ENCODE measurements at places on chromosomes 3 and 15.
A peak's percentile ranks its signal among the peaks of the same experiment; 100 is the strongest.

DNA sequence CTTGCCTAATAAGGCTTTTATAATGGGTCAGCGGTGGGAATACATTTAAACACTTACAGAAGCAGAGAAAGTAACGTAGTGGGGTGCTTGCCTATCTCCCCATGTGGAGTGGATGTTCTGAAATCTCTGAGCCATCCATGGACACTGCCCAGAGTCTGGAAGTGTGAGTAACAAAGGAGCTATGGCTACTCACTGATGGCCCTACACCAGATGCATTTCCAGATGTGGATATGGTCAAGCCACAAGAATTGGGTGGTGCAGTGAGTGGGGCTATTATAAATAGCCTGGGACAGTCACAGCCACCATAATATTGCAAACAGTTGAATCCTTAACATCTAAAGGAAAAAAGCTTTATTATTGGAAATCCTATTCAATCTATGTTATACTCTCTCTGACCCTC, 96.6 kb downstream of the CGNL1 start:
- no peak for DNase-seq

- DNase-seq: no peak
Observed at GRCh38 chr15:63238171-63238570, 39.2 kb upstream of the APH1B start.

DNA sequence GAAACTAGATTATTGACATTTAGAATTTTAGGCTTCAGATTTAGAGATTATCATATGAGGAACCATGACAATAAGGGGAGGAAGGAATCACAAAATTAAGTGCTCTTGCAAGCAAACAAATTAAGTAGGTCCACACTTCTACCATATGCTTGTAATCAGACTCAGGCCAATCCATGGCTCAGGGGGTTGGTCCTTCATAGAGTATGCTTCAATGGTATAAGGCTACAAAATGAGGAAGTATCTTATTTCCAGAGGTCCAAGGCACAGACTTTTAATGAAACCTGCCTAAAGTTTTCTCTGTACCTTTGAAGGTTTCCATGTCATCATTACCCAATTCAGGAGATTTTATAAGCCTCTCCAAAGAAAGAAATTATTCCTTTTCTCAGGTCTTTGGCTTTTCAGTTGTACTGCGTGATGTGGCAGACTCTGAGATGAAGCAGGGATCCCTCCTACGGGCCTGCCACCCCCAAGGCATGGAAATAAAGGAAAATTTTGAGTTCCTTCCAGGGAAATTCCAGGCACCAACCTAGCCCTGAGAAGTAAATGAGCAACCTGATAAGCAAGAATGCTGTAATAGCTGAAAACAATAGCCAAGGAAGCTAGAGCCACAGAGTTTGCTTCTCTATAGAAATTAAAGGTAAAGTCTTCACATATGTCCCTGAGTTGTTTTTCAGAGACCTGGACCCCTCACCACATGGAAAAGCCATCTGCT, 36.3 kb downstream of the SERPINI2 start:
- DNase-seq: no peak

GRCh38 chr15:78950902-78951840, 6.3 kb upstream of the CTSH start:
- no peak for DNase-seq

GRCh38 chr3:177960014-177960413, 576.2 kb upstream of the KCNMB2 start:
- DNase-seq: no peak

GRCh38 chr3:95134693-95135413, 1072.0 kb downstream of the NSUN3 start:
- peak; percentile 1 for DNase-seq

DNA sequence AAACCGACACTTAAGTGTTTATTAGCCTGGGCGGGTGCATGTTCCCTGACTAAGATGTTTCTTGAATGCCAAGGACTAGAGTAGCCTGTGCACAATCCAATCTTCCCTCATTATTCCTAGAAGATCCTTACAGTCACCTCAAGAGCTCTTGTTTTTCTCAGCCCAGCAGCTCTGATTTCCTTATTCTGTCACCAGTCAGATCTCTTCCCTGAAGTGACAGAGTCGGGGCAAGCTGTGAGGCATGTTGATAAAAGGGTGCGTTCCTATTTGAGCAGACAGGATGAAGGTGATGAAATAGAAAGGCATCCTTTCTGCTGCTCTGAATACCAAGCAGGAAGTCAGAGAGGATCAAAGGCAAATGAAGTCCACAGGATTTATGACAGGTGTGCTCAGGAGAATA, 125.6 kb upstream of the MCTP2 start:
- DNase-seq: no peak

- no peak for DNase-seq
Observed at GRCh38 chr3:126543457-126544061, 15.2 kb downstream of the C3orf22 start.

GRCh38 chr15:76861815-76862397, 43.2 kb downstream of the SCAPER start:
- DNase-seq: no peak

- DNase-seq: peak; percentile 46
Observed at GRCh38 chr3:111151438-111151837, 79.8 kb downstream of the NECTIN3 start.

- no peak for DNase-seq
Observed at GRCh38 chr15:69475769-69476358, 23.2 kb downstream of the RPLP1 start.

- no peak for DNase-seq
Observed at GRCh38 chr3:88617283-88617682, 467.5 kb downstream of the C3orf38 start.

DNA sequence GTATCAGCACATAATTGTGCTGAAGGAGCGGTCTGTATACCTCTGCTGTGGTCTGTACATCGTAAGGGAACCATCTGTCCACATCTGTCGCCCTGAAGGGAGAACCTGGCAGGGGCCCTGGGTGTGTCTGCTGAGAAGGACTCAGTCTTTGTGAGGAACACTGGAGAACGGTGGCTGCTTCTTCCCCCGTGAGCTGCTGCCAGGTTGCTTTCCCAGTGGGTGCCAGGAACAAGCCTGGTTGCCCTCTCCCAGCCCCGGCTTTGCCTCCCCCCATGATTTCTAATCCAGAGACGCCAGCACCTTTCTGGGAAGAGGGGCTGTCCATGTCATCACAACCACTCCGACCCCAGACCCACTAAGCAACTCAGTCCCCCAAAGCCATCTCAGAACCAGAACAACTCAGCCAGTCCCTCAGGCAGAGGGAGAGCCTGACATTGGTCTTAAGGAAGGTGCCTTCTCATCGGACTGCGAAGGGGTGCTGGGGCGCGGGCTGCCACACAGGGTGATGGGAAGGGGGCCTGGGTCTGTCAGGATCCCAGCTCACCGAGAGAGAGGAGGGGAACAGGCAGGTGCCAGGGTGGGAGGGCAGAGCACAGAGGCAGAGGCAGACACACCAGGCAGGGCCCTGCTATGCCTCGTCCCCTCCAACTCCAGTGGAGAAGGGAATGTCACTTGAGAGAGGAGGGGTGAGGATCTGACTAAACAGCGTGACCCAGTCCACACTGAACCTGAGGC, 8.5 kb downstream of the TNK2 start:
- DNase-seq: no peak

DNA sequence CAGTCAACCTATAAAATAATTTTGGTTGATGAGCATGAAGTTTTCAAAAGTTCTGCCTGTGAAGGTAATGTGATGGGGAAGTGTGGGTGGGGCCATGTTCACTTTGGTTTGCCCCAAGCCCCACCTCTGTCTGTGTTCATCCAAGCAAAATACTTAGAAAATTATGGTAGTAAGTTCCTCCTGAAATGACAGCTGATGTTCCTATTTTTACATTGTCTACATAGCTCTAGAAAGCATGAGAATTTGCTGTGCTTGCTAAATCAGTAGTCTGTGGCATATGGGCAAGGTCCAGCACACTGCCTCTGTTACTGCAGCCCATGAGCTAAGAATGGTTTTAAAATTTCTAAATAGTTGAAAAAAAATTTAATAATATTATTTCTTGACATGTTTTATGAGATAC, 21.9 kb upstream of the CP start:
- DNase-seq: no peak

- DNase-seq: no peak
Observed at GRCh38 chr3:12901623-12902045, 60.3 kb upstream of the RPL32 start.

GRCh38 chr3:184525337-184526087, 36.1 kb upstream of the EPHB3 start:
- DNase-seq: no peak

- DNase-seq: no peak
Observed at GRCh38 chr3:186998937-186999368, 68.6 kb downstream of the ST6GAL1 start.

- DNase-seq: no peak
Observed at GRCh38 chr3:157816896-157817295, 289.3 kb downstream of the SHOX2 start.

DNA sequence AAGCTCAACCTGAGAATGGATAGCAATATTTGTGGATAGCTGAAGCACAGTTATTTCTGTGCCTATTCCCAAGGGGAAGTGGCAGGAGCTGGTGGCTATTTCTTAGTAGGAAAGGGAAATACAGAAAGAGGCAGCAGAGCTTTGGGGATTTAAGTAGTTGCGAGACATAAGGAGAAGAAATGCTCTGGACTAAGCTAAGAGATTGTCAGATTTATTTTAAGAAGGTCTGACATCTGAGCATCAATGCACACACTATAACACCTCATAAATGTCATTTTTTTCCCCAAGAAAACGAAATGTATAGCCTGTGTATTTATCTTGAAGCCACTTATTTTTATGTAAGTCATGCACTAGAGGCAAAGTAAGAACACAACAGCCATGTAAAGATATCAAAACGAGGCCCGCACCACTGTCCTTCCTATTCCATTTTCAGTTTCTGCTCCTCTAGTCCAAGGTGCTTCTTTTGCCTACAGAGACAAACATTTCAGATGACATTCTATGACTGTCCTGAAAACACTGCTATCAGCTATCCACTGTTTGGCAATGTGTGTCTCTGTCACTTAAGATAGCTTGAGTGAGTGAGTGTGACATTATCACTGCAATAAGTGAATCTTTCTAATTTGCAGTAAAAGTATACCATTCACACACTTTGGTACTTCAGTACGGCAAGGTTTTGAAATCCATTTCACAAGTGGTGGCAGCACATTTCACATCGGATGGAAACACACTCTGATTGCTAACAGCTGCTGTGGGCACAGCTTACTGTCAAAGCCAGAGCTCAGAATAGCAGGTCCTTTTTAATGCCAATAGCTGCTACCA, 62.7 kb upstream of the ICE2 start:
- no peak for DNase-seq

DNA sequence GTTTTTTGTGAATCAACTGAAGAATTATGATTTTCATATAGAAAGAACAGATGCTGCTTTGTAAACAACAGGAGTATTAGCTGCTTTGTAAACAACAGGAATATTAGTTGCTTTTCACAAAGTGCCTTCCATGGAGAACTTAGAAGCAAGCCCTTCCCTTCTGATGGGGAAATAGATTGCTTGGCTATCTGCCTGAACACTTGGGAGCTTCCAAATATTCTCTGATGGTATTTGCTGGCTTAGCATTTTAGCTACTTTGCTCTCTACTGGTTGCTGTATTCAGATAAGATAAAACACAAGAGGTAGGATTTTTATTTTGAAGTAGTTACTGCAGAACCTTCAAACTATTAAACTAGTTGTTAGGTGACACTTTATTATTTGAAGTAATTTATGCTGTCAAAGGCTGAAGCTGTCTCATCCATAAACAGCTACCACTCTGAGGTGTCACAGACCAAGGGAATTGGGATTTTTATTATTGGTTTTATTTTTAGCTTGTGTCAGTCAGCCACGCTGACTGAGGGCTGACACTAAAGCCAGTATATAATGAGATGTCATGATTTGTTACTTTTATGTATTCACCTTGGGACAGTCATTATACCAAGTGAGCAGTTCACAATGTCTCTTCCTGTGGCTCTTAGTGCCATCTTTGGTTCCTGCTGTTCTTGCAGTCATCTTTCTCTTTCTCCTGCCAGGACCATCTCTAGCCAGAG, 50.0 kb downstream of the ZIC1 start:
- no peak for DNase-seq

- no peak for DNase-seq
Observed at GRCh38 chr3:194134231-194134756, 1.7 kb upstream of the HES1 start.

DNA sequence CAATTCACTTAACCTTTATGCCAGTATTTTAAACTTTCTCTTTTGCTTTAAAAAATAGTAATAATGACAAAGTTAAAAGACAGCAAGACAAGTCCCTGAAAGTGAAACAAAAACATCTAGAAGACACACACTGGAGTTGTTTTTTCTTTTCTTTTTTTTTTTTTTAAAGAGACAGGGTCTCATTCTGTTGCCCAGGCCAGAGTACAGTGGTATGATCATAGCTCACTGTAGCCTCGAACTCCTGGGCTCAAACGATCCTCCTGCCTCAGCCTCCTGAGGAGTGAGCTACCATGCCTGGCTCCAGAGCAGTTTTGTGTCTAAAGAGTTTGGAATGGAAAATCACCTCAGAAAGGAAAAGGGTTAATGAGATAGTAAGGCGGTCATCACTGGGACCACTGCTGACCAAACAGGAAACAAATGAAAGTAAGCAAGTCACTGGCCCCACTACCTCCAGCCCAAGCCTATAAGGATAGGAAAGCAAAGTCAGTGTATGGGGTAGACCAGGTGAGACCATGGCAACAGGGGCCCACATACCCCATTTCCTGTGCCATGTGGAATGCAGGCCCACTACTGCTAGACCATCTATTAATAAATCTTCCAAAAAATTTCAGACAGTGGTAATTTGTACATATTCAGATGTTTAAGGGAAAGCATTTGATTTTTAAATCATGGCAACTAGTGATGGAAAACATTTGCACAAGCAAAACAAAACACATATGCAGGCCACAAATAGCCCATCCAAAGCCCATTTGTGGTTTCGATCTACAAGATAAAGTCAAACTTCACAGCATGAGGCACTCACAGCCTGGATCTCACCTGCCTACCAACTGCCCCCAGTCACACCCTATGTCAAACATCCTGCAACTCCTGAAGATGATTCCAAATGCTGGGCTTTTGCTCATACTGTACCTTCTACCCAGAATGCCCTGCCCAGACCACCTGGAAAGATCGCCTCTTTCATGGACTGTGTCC, 62.6 kb downstream of the OSBPL10 start:
- DNase-seq: no peak

GRCh38 chr15:98684995-98685525, 36.7 kb downstream of the IGF1R start:
- no peak for DNase-seq
